CD8-positive, alpha-beta memory T cell (primary cell): ENCODE measurements at places on chromosomes 3 and 15. TPM values are rescaled to one million over a fixed set of nuclear protein-coding genes. Genes with fewer than 3 reads are reported as not detected.
A peak's percentile ranks its signal among the peaks of the same experiment; 100 is the strongest.

DNA sequence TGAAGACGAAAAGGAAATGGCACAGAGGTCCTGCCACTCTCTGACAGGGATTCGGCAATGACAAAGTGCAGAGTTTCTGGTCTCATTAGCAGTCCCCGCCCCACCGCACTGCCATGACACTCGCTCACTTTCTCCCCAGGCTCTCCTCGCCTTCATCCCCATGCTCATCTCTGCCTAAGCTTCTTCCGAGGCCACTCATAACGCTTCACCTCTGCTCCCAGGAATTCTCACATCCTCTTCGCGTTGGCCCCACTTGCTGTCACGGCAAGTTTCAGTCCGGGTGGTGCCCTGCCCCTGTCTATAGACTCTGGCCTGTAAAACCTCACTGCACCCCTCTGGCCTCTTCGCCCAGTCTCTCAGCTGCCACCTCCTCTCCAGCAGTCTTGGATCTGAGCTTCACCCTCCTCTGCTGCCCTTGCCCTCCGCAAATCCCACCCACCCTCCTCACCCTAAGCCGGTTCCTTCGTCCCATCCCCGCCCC lies 654 bp downstream of the RUBCN start:
- peak; percentile 36 for DNase-seq

- DNase-seq, result no peak
Observed at GRCh38 chr3:71785532-71786216, 726 bp upstream of the PROK2 start.

GRCh38 chr15:53827355-53827754 lies 67.9 kb upstream of the WDR72 start:
- DNase-seq, result no peak

- no peak for DNase-seq
Observed at GRCh38 chr15:57772223-57772957, 65.9 kb downstream of the POLR2M start.

GRCh38 chr3:53845881-53846133 lies 412 bp downstream of the CHDH start:
- no peak for DNase-seq

- DNase-seq, result no peak
Observed at GRCh38 chr15:61115679-61116078, 113.4 kb downstream of the RORA start.

DNA sequence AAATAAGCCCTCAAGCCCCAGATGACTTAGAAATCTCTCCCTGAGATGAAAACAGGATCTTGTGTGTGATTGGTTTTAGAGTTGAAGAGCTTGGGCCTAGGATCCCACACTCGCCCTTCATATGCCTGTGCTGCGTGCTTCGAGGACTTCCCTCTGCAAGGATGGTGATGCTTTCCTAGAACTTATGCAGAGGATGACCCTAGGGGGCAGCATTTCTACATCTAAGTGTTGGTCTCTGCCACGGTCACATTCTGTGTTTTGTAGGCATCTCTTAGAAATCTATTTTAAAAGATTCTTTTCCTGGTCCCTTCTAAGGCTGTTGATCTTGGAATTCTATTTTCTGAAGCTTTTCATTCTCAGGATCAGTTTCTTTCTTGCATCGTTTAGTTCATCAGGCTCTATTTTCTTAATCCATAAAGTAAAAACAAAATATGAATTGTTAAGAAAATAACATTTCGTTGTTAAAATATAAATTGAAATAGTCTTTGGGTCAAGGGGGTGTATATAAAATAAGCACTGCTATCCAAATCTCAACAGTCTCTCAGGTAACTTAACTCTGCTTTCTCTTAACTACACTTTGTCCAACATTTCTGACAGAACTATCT lies 45.7 kb downstream of the WDR76 start:
- no peak for DNase-seq

DNA sequence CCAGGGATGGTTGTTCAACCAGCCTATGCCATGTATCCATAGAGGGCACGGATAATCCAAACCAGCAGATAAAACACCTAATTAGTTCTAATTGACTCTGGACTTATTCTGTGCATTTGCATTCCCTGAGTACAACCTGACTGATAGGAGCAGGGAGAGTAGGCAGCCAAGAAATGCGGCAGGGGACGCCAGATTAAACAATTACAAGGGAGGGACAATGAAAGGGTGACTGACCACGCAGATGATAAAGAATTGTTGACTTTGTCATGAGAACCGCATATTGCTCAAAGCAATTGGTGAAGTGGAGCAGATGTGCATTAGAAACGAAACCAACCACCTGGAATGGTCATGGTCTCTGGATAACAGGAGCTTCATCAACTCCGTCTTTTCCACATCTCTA lies 369.1 kb upstream of the FRG2C start:
- no peak for DNase-seq

- no peak for DNase-seq
Observed at GRCh38 chr15:91116113-91117067, 16.3 kb downstream of the SV2B start.

DNA sequence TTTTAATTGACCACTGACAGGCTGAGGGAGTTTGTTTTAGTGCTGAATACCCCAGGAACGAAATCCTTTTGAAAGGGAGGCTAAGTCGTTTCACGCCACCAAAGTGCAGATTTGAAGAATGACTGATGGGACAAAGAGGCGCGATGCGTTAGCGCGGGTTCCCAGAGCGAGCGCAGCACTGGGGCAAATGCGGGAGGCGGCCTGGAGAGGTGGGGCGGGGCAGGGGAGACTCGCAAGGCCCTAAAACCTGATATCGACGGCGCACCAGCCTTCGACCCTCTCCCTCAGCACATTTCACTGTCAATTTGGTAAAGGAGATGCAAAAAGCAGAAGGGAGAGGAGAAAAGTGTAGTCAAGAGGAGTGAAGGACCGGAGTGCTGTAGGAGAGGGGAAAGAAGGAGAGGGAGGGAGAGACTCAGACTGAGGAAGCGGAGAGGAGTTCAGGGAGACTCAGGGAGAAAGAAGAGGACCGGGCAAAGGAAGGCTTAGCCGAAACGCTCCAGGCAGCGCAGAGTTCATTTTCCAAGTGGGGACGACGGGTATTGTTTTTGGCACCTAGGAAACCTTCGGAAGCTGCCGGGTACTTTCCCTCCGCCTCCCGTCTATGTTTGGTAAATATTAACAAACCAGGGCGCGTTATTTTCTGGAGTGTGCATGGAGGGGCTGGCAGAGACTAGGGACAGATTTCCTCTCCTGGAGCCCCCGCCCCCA lies 3.8 kb upstream of the FOXB1 start:
- DNase-seq, result no peak

GRCh38 chr3:145936971-145937370 lies 224.0 kb downstream of the PLOD2 start:
- no peak for DNase-seq

DNA sequence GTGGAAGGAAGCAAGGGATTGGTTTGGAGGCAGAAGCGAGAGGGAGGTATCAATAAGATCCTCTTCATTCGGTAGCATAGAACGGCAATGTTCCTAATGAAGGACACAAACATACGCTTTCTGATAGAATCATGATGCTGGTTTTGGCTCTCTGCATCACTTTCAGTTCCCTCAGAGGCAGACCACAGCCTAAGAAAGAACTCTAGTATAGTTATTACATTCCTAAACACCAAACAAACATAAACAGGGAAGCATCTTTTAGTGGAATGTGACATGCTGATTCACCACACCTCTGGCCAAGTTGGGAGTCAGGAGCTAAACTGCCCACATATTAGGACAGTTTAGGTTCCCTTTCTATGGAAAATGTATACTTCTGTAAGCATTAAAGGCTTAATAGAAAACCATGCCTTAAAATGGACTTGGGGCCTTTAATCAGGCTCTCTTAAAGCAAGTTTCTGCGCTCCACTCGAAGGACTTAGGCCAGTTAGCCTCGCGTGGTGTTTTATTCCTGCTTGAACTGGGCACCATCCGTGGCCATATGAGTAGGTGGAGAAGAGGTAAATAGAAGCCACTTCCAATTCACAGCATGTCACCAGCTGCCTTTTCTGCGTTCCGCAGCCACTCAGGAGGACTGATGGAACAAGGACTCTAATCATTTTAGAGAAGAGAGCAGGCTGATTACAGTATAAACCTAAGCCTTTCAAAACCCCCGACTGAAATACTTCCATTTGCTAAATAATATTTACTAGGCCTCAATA lies 53.7 kb downstream of the CD47 start:
- DNase-seq, result no peak

DNA sequence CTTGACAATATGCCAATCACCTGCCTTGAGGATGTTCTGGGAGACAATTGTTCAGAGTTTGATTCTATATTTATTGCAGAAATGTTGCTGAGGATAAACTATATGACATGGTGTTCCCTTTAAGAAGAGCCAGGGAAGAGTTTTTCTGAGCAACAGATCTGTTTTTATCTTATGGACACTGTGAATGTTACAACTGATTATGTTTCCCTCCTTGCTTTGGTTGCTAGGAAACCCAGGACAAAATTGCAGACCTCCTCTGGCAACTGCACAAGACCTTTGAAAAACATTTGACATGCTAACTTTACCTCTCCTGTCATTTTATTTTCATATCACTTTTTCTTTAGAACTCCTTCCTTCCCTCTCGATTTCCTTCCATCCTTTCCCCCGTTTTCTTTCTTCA lies 8.2 kb upstream of the TM6SF1 start:
- no peak for DNase-seq

- no peak for DNase-seq
Observed at GRCh38 chr3:194715022-194715800, 29.5 kb downstream of the FAM43A start.

DNA sequence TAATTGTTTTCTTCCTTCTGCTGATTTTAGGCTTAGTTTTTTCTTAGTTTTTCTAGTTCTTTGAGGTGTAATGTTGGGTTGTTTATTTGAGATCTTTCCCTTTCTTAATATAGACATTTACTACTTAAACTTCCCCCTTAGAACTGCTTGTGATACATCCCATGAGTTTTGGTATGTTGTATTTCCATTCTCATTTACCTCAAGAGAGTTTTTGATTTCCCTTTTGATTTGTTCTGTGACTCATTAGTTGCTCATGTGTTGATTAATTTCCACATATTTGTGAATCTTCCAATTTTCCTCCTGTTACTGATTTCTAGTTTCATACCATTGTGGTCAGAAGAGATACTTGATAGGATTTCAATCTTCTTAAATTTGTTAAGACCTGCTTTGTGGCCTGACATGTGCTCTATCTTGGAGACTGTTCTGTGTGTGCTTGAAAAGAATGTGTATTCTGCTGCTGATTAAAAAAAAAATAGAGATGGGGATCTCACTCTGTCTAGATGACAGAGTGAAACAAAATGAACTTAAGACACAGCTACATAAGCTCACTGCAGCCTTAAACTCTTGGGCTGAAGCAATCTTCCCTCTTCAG lies 22.3 kb downstream of the GRM2 start:
- DNase-seq, result no peak

- DNase-seq, result no peak
Observed at GRCh38 chr3:13927295-13927694, 47.4 kb upstream of the WNT7A start.

DNA sequence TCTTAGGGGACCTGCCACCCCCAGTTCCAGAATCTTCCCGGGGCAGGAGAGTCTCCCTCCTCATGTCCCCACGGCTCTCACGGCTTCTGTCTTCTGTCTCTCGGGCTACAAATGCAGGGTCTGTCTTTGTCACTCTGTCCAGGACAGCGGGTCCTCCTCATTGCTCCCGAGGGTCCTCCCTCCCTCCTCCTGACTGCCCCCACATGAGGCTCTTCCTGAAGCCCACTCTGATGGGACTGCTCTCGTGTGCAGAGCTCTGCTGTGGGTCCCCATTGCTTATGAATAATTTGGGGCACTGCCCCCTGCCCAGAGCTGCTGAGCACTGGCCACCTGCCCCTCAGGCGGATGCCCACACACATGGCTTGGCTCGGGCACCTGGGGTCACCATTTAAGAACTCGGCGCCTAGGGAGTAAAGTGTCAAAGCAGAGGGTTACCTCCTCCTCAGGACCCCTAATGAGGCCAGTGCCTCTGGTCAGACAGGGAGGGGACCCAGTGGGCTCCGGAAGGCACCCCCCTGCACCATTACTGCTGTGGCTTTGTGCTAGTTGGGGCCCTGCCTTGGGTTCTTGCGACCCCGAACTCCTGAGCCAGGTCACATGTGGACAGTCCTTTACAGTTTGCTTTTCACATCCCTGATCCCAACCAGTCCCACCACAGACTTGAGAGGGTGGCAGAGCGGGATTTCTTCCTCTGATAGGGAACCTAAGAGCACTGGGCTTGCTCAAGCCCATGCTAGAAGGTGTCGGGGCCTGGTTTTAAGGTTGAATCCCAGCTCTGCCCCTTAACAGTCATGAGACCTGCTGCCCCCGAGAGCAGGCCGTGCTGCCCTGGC lies 22.1 kb downstream of the HDAC11 start:
- no peak for DNase-seq

DNA sequence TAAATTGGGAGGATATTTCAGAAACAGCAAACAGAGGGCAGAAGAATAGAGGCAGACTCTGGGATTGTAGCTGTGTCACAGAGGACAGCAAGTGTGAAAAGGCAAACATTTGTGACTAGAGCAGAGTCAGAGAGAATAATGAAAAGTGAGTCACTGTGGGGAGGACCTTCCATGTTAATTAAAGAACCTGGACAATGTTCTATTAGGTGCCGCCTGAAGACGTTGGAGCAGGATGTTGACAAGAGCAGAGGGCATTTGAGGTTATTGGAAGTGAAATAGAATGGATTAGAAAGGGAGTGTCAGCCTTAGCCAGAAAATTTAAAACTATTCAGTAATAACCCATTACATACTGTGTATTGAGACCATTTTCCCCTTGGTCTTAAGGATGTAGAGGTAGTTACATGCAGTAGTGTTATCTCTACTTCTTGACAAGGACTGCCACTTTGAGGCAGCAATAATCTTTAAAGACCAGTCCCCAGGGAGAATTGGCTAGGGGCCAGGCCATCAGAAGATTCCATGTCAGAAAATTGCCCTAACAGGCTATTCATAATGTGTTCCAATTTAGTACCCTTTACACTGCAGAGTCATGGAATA lies 5.8 kb downstream of the ACKR2 start:
- no peak for DNase-seq

DNA sequence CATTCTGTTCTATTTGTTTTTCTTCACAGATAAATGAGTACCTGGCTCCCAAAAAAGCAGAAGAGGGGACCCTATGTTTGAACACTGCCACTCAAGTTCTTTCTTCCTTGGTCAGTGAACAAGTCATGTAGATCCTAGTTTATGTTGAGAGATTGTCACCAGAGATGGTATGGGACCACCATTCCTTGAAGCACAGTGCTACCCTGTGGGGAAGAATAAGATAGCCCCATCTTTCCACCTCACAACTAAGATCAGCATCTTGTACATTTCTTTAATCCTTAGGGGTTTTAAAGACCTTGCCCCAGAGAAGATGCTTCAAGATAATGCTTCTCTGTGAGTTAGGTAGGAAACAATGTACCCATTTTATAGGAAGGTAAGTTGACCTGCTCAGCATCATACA lies 233.5 kb upstream of the WNT5A start:
- DNase-seq, result no peak

DNA sequence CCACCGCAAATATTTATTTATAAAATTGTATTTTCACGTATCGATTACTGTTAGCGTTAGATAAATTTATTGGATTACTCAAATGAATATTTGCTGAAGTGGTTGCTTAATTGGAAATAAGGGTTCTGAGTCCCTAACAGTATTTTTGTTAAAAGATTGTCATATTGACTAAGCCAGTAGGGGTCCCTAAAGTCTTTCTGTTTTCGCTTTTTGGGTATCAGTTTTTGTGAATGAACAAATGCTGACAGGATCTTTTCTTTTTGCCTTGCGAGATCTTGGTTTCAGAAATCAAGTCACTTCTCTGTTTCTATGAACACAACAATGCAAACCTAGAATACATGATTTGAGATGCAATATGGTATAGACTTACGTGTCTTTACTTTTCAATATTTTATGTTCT lies 7.1 kb downstream of the RAD51 start:
- DNase-seq, result no peak

Gene TLR9
- total RNA-seq, result 0.16 TPM

Gene DNAJA4
- 32.6 TPM for total RNA-seq

Gene CLDN11
- total RNA-seq, result not detected

Gene TIMMDC1
- total RNA-seq, result 158 TPM

Gene LRTM1
- not detected for total RNA-seq

Gene AHSG
- not detected for total RNA-seq
